ENCODE measurements at places on chromosomes 4 and X. TPM values are rescaled to one million over a fixed set of nuclear protein-coding genes. Genes with fewer than 3 reads are reported as not detected.

GRCh38 chrX:115289465-115289864, at the start of gene LUZP4:
TSS of gene LUZP4 (plus strand) at chrX:115289715. CDS start at chrX:115289760, 45 bp downstream.
- DNase-seq = no peak

NIPAL1 gene
- total RNA-seq = 0.33 TPM

NDST3 gene
- total RNA-seq = under 0.01 TPM

DNA sequence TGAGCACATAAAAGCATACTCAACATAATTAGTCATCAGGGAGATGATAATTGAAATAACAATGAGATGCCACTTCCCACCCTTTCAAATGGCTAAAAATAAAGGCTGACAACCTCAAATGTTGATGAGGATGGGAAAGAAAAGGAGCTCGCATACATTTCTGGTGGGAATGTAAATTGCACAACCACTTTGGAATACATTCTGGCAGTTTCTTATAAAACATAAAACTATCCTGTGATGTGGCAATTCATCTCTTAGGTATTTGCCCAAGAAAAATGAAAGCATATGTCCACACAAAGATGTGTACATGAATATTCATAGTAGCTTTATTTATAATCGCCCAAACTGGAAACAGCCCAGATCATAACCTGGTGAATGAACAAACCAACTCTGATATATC, 687 bp upstream of the ZNF275 start:
- DNase-seq = no peak

Data from sigmoid colon (tissue), 7 donors.